ENCODE measurements at places on chromosomes 3 and 15. TPM values are rescaled to one million over a fixed set of nuclear protein-coding genes. Genes with fewer than 3 reads are reported as not detected.

- DNase-seq = no peak
These were observed 109.6 kb upstream of the TMCO5A start for GRCh38 chr15:37824717-37825382.

GRCh38 chr3:159151130-159151529 is 349.3 kb downstream of the MFSD1 start:
- no peak for DNase-seq

The MGA gene
- total RNA-seq = 10.7 TPM

DNA sequence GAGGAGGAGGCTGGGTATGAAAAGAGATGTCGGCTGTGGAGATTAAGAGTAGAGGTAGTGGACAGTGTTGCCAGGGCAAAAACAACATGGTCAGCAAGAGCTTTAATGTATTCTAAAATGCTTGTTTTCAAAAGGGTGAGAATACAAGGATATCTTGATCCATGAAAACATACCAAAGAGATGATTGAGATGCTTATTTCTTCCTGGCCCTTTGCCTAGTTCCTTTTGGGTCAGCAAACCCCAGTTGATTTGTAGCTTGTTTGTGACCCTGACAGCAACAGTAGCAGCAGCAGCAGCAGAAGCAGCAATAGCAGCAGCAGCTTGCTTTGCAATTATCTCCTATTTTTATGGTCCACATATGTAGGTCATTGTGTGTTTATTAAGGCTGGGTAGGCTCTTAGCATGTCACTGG is 337.3 kb downstream of the LPP start:
- DNase-seq = no peak

The RTP4 gene
- total RNA-seq = 1.9 TPM

GRCh38 chr3:31027191-31027761 is 132.8 kb upstream of the GADL1 start:
- DNase-seq = no peak

GRCh38 chr3:55089211-55089610 is 161.4 kb upstream of the LRTM1 start:
- DNase-seq = no peak

DNA sequence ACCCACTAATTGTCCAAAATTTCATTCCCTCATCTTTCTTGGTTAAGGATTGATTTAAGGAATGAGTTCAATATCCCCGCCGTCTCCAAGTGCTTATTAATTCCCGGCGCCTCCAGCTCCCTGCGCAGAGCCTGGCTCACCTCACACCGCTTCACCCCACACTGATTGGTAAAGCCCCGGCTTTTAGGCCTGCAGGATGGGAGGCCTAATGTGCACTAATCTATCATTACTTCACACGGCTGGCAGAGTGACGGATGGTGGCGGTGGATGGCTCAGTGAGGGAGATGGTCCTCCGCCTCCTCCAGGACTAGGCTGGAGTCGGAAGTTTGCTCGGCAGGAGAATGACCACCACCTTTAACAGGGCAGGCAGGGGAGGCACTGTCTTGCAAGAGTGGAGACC is 81.7 kb downstream of the MEGF11 start:
- DNase-seq = no peak

DNA sequence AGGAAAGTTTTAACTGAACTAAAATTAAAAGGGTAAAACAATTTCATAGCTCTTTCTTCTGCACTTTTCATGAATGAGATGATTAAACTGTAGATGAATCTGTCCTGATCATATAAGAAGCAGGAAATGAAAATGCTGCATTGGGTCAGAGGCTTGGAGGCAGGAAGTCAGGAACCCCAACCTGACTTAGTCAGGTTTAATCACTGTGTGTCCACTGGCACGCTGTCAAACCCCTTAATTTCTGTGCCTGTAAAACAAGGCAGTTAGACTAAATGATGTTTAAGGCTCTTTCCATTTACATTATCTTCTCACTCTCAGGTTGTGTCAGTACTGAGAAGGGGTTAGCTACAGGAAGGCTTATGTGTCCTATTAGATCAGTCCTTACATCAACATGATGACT is 193.3 kb upstream of the TTC14 start:
- no peak for DNase-seq

The MUC20 gene
- 29.6 TPM for total RNA-seq

GRCh38 chr3:193963808-193964516 is 172.0 kb upstream of the HES1 start:
- DNase-seq = no peak

The FXR1 gene
- 40.6 TPM for total RNA-seq

DNA sequence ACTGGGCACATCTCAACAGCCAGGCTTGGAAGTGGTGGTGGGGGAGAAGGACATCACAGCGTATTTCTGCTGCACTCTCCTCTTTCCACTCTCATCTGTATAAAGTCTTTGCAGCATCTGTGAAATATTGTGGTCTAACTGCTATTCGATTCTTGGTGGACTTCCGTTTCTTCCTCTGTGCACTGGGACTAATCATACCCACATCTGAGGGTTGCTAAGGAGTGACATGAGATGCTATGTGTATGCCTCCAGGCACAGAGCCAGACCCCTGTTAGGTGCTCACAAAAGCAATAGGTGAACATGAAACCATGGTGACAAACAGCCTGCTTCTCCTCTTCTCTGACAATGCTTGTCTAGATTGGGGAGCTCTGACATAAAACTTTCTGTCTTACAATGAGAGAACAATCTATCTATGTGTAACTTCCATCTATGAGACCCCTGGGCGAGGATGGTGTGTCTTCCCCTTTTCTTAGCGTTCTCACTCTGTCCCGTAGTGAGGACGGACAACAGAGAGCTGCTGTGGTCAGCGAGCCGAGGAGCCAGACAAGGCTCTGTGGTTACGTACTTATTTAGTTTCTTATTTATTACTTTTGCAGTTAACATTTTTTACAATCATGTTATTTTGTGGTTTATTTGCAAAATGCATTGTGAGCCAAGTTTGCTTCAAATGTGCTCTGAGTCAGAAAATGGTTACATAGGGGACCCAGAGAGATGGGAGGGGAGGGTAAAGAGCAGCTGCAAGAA is 196.7 kb upstream of the TPRG1 start:
- no peak for DNase-seq

- DNase-seq = no peak
These were observed 7.3 kb downstream of the FYCO1 start for GRCh38 chr3:45988362-45988761.
